Stimulated activated CD8-positive, alpha-beta memory T cell treated with anti-CD3 and anti-CD28 coated beads, Interleukin-7, amount 100 ng/mL, for 1 hour (primary cell): ENCODE measurements at places on chromosomes 2 and 18.

GRCh38 chr2:84427235-84428138, 31.6 kb downstream of the SUCLG1 start:
- DNase-seq: no peak

GRCh38 chr2:1670636-1671035, 73.7 kb downstream of the PXDN start:
- DNase-seq: no peak

GRCh38 chr2:191297033-191297432, 51.8 kb downstream of the MYO1B start:
- DNase-seq: no peak

DNA sequence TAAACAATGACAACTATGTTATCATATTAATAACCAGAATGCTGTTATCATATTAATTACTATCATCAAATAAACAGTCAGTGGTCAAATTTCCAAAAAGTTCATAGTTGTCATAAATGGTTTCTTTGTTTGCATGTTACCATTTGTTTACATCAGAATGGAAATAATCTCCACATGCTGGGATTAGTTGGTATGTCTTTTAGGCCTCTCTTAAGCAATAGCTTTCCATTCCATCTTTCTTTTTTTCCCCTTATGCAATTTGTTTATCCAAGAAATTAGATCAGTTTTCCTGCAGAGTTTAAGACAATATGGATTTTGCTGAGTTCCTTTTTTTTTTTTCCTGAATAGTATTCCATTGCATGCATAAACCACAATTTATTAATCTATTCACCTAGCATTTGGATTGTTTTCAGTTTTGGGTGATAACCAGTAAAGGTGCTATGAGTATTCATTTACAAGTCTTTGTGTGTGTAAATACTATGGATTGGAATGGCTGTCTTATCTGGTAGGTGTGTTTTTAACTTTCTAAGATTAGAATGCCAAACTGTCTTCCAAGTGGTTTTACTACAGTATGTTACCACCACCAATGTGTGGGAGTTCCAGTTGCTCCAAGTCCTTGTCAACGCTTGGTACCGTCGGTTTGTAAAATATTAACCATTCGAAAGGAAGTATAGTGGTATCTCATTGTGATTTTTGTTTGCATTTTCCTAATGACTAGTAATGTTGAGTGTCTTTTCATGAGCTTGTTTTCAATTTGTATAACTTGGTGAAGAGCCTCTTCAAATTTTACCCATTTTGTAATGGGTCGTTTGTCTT, 33.3 kb upstream of the TXNDC2 start:
- no peak for DNase-seq

- DNase-seq: no peak
Observed at GRCh38 chr2:44342854-44343253, 18.4 kb downstream of the PREPL start.

DNA sequence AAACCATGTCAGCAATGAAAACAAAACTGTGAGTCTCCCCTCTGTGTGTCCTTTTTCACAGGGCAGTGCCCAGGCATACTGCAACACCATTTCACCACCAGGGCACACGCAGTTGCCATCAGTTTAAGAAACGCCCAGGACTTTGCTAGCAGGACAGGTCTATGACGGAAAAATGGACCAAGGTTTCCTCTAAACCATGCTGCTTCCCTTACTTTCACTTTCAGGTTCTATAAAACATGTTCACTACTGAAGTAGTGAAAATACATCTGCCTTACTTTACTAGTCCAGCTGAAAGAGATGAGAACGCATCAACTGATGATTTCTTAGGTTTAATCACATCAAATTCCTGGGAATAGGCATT, 110.5 kb downstream of the TCF4 start:
- no peak for DNase-seq
